Activated naive CD8-positive, alpha-beta T cell treated with anti-CD3 and anti-CD28 coated beads, Interleukin-2, amount 10 ng/mL, durations not matched to agents 7 days and 5 days (primary cell): ENCODE measurements at places on chromosomes 7 and 10. TPM values are rescaled to one million over a fixed set of nuclear protein-coding genes. Genes with fewer than 3 reads are reported as not detected.

- no peaks in the 10 kb centered on the region for H3K4me1 ChIP-seq
- no peak overlapping the region for H3K27ac ChIP-seq
- DNase-seq = no peak
- H3K27me3 ChIP-seq = no peaks in the 10 kb centered on the region
- no peaks in the 10 kb centered on the region for H3K36me3 ChIP-seq
Observed at GRCh38 chr10:25813511-25813910, 120.5 kb upstream of the MYO3A start.

The ADGRA1 gene
- not detected for total RNA-seq

The FXYD4 gene
- not detected for total RNA-seq

- H3K27me3 ChIP-seq = no peaks in the 10 kb centered on the region
- no peak overlapping the region for H3K27ac ChIP-seq
- no peak for DNase-seq
- no peaks in the 10 kb centered on the region for H3K4me1 ChIP-seq
Observed at GRCh38 chr7:153698046-153698445, 354.2 kb upstream of the DPP6 start.

The PLEKHS1 gene
- not detected for total RNA-seq

DNA sequence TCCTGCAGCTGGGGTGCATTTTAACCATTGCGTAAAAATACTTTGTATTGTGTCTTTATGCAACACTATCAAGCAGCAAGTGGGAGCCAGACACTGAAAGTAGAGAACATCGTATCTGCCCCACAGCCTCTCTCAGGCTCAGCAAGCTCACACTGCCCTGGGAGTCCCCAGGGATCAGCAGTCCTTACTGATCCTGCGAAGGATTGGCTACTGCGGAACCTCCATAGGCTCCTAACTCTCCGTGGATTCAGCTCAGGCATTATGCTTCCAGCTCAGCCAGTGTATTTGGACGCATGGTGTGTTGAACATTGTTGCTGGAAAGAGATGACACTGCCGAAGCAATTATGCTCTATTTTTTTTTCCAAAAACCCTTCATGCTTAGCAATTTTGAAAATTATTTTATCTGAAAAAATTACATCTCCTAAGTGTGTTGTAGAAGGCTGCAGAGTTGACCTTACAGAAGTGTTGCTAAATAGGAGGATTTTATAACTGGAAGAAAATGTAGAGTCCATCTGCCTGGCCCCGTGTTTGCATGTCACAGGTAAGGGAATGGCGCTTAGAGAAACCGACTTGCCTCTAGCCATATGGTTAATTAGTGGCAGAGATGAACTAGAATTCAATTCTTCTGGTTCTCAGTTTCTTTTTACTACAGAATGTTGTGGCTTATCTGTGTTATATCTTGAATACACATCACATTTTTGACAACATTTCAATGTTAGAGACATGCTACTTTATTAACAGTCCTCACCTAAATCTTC is 276.4 kb upstream of the COBL start:
- H3K27ac ChIP-seq = no peak overlapping the region
- H3K4me1 ChIP-seq = no peaks in the 10 kb centered on the region
- H3K27me3 ChIP-seq = no peaks in the 10 kb centered on the region
